ENCODE measurements at places on chromosomes 7 and 10. TPM values are rescaled to one million over a fixed set of nuclear protein-coding genes. Genes with fewer than 3 reads are reported as not detected.

The GHRHR gene
- not detected for total RNA-seq

The SFR1 gene
- 2.4 TPM for total RNA-seq

The TRPV6 gene
- total RNA-seq: not detected

The IKZF1 gene
- 2.3 TPM for total RNA-seq

The ORAI2 gene
- 4.1 TPM for total RNA-seq

The PRRT4 gene
- total RNA-seq: 0.22 TPM

The MKX gene
- not detected for total RNA-seq

The DNA2 gene
- total RNA-seq: 1.8 TPM

The FAM241B gene
- total RNA-seq: 2.5 TPM

The INMT gene
- 8.6 TPM for total RNA-seq

GRCh38 chr10:95423164-95424005 is 132.6 kb upstream of the PDLIM1 start:
- no peak for DNase-seq

- no peak for DNase-seq
Observed at GRCh38 chr7:26657206-26657641, 207.2 kb downstream of the SKAP2 start.

DNA sequence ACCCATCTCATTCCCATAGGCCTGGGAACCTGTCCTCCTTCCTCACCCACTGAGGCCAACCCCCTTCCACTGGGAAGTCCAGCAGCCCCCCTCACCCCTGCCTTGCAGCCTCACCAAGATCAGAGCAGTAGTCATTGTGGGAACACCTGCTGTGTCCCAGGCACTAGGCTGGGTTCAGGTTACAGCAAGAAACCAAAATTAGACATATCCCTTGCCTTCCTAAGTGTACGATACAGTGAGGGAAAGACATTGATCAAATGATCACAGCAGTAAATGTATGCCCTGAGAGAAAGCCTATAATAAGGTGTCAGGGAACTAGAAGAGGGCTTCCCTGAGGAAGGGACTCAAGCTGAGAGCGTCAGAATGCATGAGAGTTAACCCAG is 17.0 kb upstream of the C10orf105 start:
- no peak for DNase-seq

GRCh38 chr7:14228341-14228740 is 238.9 kb upstream of the ETV1 start:
- DNase-seq: no peak

DNA sequence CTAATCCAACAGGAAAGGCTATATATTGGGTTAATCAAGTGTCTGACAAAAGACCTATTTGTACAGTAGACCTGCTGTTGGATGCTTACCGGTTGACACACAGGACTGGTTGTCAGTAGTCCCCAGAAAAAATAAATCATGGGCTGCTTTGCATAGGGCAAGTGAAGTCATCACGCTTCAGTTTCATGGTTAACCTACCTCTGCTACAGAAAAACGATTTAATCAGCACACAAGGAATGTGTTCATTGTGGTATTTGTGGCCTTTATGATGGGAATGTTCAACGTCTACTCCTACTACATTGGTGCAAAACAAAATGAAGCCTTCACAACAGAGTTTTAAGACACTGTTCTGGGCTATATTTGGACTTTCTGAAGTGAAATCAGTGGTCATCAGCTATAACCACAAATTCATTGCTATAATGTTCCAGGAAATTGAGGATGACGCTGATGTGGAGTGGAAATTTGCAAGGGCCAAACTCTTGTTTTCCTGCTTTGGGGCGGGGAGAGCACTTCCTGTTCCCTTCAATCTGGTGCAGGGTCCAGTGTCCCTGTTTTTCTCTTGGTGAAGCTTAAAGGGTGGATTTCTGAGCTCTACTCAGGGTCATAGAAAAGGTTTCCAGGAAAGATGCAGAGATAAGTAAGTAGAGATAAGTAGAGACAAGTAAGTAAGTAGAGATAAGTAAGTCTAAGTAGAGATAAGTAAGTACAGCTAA is 39.3 kb upstream of the GGCT start:
- DNase-seq: no peak

DNA sequence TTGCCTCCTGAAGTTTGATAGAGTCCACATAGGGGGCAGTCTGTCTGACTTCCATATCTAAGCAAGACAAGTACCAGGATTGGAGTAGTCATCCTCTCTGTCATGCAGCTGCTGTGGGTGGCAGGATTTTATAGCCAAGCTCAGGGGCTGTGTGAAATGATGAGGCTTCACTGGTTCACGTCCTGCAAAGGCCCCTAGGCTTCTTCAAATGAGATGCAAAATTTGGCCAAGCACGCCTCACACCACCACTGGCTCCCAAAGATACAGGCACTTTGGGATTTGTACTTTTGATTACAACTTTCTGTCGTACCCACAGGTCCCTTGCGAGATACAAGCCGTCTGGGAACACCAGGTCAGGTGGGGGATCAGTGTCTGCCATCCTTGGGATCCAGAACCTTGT is 67.1 kb downstream of the WDFY4 start:
- DNase-seq: no peak

DNA sequence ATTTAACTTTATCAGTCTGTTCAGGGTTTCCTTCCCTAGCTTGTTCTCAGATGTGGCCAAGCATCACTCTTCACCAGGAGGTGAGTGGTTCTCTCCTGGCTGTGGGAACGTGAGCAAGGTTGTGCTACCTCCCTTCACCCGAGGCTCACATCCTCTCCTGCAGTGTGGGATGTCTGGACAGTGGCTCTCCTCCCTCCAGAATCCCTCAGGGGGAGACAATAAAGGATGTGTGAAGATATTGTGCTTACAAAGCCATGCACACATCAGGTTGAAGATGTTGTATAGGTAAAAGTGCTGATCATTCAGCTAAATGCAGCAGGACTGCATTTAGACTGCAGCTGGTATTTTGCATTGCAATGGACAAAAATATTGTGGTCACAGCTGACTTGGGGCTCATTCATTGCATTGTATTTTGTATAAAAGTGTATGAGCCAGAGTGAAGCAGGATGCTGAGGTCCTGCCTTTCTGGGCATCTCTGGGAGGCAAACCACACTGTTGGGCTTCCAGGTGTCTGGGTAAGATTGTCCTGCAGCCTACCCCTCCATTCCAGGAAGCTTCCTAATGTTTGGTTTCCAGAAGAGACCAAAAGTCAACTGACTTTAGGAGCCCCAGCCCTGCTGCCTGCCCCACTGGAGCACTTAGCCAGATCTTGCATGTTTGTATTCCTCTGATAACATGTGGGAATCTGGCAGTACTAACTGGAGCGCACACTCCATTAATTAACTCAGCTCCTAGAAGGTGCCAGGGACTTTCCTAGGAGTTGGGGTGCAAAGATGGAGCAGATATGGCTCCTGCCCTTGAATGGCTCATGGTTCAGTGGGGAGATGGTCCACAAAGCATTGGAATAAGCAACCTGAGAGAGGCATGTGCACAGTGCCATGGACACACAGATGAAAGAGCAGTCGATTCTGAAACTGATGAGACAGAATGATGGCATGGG is 292.5 kb upstream of the ZNF32 start:
- no peak for DNase-seq

DNA sequence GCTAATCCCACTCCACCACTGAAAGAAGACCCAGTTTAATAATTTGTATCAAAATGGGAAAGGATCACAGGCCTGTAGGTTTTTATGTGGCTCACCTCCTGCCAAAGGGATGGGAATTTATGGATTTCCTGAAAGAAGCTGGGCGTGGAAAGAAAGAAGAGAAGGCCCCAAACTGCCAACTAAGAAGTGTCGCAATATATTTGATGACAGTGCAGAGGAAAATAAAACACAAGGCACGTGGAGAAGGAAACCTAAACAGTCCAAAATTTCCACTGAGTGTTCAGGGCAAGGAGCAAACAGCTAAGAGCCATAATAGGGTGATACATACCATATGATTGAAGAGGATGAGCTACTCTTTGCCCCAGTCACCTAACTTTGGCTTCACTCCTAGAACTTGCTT is 667.2 kb downstream of the GATA3 start:
- no peak for DNase-seq

- DNase-seq: no peak
Observed at GRCh38 chr10:133132473-133133291, 27.3 kb upstream of the KNDC1 start.

DNA sequence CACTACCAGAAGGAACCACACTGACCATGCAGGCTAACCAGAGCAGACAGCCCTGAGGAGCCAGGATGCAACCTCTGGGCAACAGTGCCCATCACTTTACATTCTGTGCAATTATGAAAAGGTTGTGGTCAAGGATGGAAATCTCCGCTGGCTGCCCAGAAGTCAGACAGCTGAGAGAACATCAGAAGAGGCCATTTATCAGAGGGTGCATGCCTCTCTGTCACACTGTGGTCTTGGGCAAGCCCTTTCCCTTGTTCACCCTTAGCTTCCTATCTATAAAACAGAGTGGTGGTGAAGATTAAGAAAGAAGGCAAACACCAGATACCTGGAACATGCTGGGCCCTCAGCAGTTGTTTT is 120.7 kb upstream of the GDF10 start:
- DNase-seq: no peak

DNA sequence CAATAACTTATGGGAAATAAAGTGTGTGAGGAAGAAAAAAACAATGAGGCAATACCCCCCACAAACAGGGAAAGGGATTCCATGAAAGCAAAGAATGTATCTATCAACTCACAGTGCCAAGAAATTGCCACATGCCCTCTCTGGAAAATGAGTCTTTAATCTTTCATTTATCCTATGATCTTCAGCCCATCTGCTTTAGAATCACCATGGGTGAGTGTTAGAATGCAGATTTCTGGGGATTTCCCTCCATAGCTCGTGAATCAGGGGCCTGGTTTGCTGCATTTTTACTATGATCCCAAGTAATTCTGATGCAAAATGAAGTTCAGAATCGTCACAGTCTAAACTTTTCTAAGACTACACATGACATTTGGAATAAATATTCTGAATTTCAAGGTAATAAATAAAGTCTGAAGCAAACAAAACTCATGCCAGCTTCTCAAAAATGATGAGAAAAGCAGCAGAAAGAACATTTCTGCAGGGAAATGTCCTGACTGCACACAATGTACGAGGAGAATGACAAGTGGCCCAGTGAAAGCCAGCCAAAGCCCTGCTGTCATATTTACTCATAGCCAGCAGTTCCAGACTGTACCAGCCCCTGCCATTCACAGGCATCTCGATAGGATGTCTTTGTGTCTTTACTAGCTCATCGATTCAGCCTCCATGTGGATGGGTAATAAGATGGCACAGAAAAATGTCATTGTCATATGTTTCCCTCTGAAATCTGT is 167.1 kb downstream of the ELMO1 start:
- DNase-seq: no peak

DNA sequence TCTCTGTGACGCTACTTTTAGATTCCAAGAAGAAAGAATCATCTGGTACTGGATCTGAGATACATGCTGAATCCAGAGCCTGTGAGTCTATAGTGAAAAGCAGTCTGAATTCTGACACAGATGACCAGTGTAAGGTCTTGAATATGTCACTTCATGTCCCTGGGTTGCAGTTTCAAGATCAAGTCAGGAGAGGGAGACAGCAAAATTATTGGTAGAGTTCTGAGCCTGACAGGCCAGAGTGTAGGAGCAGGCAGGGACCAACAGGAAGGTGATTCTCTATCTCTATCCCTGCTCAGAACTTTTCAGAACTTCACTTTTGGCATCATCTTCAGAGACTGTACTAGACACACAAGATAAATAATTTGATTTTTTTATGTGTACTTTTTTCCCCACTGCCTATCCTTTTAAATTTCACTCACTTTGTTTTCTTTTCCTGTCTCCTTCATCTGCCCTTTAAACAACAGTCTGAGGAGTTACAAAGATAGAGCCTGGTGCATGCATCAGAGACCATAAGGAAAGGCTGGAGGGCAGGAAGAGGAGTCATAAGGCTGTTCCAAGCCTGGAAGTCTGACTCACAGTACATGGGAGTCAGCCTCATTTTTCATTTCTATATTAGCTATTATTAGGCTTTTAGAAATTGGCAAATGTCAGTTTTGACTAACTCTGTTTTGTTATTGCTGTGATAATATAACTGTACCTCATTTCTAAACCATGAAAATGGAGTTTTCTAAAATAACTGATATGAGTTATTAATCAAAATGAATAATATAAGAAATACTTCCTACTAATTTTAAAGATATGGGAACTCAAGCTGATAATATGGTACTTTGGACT is 120.2 kb upstream of the TMEM229A start:
- no peak for DNase-seq

GRCh38 chr10:60714233-60714632 is 64.0 kb upstream of the CDK1 start:
- no peak for DNase-seq

GRCh38 chr10:96456296-96456840 is 57.4 kb downstream of the TLL2 start:
- DNase-seq: no peak

- DNase-seq: no peak
Observed at GRCh38 chr10:77241350-77241725, 396.3 kb downstream of the KCNMA1 start.

GRCh38 chr10:84195044-84195830 is 900 bp downstream of the CDHR1 start:
- no peak for DNase-seq

- no peak for DNase-seq
Observed at GRCh38 chr10:93437946-93438612, 44.1 kb downstream of the MYOF start.

GRCh38 chr10:26460736-26461135 is 22.6 kb downstream of the APBB1IP start:
- no peak for DNase-seq

DNA sequence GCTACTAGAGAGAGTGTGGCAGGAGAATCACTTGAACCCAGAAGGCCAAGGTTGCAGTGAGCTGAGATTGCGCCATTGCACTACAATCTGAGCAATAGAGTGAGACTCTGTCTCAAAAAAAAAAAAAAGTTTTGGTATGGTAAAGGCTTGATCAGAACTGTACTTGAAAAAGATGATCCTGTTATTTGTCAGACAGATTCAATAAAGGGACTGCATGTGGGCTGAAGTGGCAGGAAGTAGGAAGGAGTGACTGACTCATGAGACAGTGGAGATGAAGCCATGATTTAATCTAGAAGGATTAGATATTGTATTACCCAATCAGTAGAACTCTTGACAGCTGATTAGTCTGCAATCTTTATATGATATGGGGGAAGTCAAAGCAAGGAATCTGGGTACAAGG is 2.7 kb upstream of the TMEM254 start:
- no peak for DNase-seq

DNA sequence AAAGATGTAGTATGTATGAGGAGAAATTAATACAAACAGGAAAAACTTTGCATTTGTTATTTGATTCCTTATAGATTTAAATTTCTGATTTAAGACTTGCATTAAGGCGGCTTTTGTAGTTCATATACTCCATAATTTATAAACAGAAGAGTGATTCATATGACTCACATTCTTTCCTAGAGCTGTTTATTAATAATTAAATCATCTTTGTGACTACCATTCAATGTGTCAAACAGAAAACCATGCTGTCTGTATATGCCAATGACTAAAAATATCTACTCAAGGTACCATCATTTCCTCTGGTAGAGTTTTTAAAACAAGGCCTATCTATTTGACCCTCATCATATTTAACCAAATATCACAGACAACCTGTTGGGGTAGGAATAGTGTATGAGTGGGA is 501.7 kb downstream of the PARD3 start:
- no peak for DNase-seq
